SJSA1 (cell line): ENCODE measurements at places on chromosomes 7 and 10. TPM values are rescaled to one million over a fixed set of nuclear protein-coding genes. Genes with fewer than 3 reads are reported as not detected.

DNA sequence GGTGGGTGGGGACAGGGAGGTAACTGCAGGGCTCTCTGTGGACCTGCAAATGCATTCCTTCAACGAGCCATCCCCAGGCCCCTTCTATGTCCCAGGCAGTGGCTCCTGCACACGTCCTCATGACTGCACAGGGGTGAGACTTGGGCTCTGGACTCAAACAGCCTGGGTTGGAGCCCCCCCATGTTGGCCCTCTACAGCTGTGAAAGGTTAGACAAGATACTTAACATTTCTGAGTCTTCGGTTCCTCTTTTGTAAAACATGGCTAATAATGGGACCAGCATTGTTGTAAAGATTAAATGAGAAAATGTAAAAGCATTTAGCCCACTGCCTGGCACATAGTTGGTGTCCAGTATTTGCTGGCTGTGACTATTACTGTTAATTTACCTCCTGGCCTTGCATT is 41.8 kb downstream of the CHST3 start:
- H3K4me3 ChIP-seq, result no peak overlapping the region
- DNase-seq, result no peak
- no peaks in the 10 kb centered on the region for H3K27me3 ChIP-seq

DNA sequence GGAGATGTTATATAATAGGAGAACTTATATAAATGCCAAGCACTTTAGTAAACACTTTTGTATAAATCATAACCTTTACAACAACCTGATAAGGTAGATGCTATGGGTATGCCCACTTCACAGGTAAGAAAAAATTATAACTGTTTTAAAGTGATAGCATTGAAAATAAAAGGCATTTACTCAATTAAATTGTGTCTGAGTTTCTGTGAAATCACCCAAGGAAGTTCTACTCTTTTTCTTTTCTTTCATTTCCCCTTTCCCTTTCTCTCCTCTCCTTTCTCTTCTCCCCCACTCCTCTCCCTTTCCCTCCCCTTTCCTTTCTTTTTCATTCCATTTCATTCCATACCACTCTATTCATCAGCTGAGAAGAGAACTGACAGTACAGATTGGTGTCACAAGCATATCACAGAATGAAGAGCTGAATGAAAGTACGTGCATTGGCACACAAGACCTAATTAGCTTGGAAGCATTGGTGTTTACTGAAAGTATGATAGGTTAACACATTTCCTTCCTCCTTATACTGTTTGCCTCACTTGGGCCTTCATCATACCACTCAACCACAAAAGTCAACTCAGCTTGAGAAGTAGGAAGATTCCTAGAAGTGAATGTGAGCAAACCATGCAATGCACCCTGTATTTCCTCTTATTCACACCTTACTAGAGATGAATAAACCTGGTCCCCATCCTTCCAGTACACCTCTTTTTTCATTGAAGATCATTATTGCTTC is 117.9 kb upstream of the AGR3 start:
- no peaks in the 10 kb centered on the region for H3K27me3 ChIP-seq
- no peak for DNase-seq
- no peak overlapping the region for H3K4me3 ChIP-seq
- no peaks in the 10 kb centered on the region for H3K4me1 ChIP-seq
- no peak overlapping the region for H3K27ac ChIP-seq

- peaks cover 22% of the 10 kb centered on the region for H3K36me3 ChIP-seq
- no peak overlapping the region for H3K27ac ChIP-seq
- H3K4me1 ChIP-seq, result peaks cover 6% of the 10 kb centered on the region
- DNase-seq, result no peak
- H3K4me3 ChIP-seq, result no peak overlapping the region
Measured at GRCh38 chr10:49844775-49845595, 82.9 kb upstream of the OGDHL start.

- no peak overlapping the region for H3K27ac ChIP-seq
- DNase-seq, result no peak
- no peak overlapping the region for H3K4me3 ChIP-seq
- H3K4me1 ChIP-seq, result peaks cover 8% of the 10 kb centered on the region
- no peaks in the 10 kb centered on the region for H3K36me3 ChIP-seq
Measured at GRCh38 chr10:34163075-34163905, 651.8 kb downstream of the PARD3 start.

- no peak for DNase-seq
- H3K36me3 ChIP-seq, result no peaks in the 10 kb centered on the region
- H3K27me3 ChIP-seq, result no peaks in the 10 kb centered on the region
- H3K4me3 ChIP-seq, result no peak overlapping the region
- H3K4me1 ChIP-seq, result peaks cover 5% of the 10 kb centered on the region; the same call in 1 of the 2 replicates
- no peak overlapping the region for H3K27ac ChIP-seq
Measured at GRCh38 chr7:7719236-7719635, 829 bp upstream of the RPA3 start.

FGL2 gene
- 0.11 TPM in 1 of 2 replicates, not detected in the other for total RNA-seq
